CD4-positive, alpha-beta T cell treated with Interleukin-1 beta for 1 hour (primary cell): ENCODE measurements at places on chromosomes 13 and 19.

DNA sequence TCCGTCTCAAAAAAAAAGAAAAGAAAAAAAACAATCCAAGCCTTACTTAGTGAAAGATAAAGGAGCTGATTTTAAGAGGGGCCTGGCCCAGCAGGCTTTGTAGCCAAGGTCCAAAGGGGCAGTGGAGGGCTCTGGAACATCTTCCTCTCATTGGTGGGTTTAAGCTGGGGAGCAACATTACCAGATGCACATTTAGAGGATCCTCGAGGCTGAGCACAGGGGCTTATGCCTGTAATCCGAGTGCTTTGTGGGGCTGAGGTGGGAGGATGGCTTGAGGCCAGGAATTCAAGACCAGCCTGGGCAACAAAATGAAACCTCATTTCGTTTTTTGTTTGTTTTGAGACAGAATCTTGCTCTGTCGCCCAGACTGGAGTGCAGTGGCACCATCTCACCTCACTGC, 8.0 kb upstream of the TMEM160 start:
- no peak for DNase-seq

DNA sequence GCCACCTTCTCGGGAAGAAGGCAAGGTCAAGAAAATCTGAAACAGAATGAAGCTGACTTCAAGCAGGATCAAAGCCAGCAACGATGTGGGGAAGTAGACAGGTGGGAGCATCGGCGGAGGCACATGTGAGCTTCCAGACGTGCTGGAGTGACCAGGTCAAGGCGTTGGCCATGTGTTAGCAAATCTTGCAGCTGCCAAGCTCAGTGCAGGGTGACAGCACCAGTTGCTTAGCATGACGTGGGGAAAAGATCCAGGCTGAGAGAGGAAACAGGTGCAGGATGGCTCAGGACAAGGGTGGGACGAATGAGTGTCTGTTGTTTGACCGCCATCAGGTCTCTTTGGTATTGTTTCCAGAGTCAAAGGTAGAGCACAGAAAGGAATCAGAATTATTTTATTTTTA, 92.3 kb downstream of the TNFSF13B start:
- no peak for DNase-seq

- DNase-seq: no peak
Measured at GRCh38 chr13:36432106-36432544, at the start of gene CCNA1. Gene CCNA1, plus strand, starts transcription at chr13:36432495. Its CDS starts 562 bp downstream, at chr13:36433057.

GRCh38 chr13:48159826-48160225, 64.9 kb upstream of the MED4 start:
- no peak for DNase-seq

DNA sequence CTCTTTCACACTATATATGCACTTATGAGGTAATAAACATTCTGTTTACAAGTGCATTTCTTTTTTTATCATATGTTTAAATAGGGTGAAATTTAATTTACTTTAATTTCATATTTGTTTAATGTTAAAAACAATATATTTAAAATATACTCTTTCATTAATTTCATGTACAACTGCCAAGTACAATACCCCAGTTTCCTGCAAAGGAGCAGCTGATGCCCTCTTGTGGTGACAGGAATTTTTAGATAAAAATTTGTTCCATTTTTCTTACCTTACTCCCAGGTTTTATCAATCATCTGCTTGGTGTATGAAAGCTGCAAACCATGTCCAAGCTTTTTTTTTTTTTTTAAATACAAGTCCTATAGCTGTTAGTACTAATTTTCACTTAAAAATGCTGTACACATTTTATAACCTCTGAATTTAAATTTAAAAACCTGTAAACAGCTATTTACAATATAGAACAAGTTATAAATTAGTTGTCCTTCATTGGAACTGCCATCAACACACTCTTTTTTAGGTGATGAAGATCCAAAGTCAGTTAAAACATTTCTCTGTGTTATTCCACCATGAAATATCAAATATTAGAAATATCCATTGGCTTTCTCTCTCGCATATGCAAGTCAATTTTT, 4.9 kb downstream of the PCDH20 start:
- no peak for DNase-seq

DNA sequence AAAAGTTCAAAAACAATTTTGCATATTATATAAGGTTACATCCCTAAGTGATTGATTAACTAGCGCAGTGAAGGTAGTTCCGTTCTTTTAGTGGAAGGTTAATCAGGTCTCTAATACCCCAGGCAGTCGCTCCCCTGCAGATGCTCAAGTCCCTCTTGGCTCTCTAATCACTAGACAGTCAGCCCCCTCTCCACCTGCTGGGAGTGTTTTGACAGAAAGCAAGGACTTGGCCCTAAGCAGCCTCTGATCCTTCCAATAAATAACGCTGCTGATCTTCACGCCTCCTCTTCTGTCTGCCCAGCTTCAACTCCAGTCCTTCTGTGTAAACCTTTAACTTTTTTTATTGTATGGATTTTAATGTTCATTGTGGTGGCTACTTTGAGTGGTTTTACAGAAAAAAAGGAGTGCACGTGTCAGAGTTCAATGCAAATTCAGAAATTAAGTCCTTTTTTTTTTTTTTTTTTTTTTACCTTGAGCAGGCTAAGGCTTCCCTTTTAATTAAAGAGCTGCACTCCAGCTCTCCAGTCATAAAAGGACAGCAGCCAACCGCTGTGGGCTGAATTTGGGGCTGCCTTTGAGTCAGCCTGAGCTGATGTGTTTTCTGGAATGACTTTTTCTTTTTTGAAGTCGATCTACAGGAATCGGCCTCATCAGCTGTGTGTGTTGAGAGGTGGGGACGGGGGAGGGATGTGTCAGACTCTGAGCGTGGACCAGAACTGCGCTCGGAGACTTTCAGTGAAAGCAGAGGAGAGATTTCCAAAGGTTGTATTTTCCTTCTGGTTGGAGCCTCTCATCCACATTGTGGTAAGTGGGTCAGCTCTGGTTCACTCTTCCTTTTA, 33.8 kb upstream of the MYO16 start:
- no peak for DNase-seq

DNA sequence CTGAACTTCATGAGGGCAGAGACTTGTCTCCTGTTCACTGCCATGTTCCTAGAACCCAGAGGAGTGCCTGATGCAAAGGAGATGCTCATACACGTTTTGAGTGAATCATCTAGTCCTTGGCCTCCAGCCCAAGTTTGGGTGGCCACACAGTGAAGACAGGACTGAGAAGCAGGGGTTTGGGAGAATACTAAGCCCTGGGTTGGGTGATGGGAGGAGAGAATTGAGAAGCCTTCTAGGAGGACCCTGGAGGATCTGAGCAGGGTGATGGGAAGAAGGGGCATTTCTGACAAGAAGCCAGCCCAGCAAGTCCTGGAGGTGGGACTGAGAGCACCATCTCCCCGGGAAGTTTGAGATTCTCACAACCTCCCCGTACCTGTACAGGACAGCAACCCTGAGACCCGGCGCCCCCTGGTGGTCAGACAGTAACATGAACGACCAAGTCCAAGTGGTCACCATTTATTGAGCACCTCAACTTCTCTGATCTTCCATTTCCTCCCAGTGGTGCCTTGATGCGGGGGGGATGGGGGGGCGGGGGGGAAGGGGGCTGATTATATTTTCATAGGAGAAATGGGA, 11.0 kb downstream of the CTU1 start:
- peak; percentile 63 for DNase-seq

DNA sequence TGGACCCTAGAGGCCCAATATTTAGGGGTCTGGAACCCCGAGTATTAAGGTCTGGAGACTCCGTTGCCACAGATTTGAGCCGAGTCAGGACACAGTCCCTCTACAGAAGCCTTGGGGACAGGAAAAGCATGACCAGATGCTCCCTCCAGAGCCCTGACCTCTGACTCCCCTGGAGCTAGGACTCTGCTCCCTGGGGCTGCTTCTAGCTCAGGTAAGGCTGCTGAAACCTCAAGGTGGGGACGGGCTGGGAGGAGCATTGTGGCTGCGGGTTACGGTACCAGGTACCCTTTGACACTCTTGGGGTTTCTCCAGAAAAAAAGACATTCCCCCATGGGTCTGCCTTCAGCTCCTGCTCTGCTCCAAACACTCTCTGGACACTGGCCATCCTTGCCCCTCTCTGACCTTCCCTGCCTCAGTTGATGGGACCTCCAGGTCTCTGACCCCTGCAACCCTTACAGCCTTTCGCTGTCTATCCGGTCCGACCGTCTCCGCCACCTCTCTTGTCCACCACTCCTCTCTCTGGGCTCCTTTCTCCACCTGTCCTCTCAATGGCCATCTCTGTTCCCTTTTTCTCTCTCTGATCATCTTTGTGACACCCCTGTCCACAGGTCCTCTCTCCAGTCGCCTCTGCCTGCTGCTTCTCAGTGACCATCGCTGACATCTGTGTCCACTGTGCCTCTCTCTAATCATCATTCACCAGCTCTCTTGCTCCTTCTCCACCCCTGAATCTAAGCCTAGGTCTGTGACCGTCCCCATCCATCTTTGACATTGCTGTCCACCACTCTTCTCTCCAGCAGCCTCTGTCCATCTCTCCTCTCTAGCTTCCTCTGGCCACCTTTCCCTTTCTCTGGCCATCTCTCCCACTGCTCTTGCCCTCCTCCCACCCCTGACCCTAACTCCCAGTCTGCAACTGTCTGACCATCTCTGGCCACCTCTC, 1.4 kb downstream of the LRFN3 start:
- DNase-seq: no peak

DNA sequence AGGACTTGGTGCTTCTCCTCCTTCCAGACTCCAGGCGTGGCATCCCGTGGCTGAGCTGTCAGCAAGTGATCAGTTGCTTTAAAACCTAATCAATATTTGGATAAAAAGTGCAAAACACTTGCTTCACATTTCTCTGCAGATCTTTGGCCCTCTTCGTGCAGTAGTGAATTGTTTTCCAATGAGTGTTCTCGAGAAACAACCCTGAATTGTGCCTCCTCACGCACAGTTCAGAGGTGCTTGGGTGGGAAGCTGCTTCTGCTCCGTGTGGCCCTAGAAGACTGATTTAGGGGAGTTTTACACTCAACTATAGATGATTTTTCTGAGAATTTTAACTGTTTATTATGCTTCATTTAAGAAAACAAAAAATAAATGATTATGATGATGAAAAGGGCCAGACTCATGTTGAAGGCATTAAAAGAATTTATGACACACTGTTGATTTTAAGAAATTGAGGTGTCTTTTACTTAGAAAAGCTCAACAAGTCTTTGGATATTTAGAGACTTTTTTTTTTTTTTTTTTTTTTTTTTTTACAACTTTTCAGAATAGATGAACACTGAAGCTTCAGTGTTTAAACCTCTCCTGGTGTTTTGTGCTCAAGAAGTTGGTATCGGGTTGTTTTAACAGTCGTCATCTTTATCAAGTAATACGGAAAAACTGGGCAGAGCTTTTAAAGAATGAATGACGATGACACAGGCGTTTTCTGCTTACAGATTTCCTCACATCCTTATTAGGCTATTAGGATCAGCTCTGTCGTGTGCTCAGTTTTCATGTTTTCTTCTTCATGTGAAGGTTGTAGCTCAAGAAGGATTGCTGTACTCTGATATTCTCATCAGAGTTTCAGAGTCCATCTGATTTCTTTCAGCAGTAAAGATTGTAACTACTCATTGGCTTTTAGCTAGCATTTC, 39.5 kb upstream of the TEX29 start:
- DNase-seq: no peak

- no peak for DNase-seq
Measured at GRCh38 chr13:20512042-20512683, 13.5 kb downstream of the CRYL1 start.

GRCh38 chr19:13155472-13156359, 5.5 kb downstream of the IER2 start:
- peak; percentile 92 for DNase-seq

DNA sequence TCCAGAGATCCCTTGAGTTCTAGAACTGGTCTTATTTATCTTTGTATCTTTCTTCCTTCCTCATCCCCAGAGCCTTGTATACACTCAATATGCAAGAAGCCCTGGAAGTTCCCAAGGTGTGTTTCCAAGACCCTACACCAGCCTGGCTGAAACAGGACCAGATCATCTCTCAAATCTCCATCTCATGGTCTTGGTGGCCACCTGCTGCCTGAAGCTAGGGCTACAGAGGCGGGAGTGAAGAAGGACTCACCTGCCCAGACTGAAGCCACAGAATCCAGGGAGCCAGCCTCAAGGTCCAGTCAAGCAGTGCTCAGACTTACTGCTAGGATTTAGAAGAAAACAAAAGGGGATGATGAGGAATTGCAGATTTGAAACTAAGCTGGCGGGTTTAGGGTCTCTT, 6.1 kb upstream of the CYSLTR2 start:
- DNase-seq: no peak

DNA sequence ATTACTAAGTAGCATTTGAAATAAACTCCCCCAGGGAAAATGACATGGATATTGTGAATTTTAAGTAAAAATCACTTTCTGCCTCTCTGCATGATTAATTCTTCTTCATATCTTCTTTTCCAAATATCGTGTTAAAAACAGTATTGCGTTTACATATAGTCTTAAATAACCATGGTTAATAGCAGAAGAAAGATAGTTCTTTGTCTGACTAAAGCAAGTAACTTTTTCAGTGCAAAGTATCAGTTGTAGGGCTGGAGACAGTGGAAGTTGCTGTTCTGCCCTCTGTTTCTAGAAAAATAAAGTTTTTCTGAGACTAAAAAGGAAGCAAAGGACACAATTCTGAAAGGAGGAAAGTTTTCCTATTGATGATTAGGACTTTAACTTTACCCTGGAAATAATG, 330.2 kb downstream of the NDFIP2 start:
- no peak for DNase-seq

DNA sequence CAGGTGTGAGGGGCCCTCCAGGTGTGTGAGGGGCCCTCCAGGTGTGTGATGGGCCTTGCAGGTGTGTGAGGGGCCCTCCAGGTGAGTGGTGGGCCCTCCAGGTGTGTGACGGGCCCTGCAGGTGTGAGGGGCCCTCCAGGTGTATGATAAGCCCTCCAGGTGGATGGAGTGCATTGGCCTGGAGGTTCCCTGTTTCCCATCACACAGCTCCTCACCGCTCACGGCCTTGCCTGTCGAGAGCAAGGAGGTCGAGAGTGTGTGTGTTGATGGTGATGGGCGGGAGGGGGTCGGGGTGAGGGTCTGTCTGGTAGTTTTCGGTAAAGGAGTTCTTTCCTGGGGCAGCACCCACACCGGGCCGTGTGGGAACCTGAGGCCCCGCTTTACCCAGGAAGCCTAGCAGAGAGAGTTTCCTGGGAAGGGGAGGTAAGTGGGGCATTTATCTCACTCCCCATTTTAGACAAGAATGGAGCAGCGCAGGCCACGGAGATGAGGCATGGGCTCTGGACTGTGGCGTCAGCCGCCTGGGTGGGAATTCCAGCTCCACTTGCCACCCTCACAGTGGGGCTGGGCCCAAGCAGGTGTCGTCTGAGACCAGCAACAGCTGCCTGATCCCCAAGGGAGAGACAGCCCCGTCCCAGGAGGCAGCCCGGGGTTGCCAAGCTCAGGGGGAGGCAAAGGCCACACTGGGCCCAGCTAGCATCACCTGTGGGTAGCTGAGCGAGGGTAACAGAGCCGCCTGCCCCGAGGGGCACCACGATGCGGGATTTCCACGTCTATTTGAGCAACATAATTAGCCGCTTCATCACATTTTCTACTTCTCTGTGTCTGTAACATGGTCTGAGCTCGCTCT, 10.9 kb upstream of the GAS6 start:
- DNase-seq: no peak

DNA sequence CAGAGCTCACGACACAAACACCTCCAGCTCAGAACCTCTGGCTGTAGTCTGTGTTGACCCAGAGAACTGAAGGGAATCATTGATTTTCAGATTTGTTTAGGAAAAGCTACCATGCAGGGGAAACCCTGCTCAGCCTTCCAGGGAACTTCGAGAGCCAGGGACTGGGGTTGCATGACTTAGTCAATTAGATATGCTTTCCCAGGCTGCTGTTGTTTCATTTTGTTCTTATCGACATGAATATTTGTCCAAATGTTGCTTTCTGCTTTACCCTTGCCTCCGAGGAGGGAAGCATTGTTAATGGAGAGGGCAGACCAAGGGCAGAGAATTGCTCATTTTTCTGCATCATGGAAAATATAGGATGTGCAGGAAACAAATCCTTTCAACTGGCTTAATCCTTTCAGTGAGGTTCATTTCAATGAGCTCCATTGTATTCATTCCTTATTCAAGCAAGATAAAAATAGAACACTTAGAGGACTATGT, 82.5 kb downstream of the KLF5 start:
- no peak for DNase-seq
